Ecto neural progenitor cell (in vitro differentiated cells): ENCODE measurements at places on chromosomes 16 and 17.

GRCh38 chr17:5330981-5331380, 48.9 kb downstream of the RABEP1 start:
- DNase-seq: no peak

DNA sequence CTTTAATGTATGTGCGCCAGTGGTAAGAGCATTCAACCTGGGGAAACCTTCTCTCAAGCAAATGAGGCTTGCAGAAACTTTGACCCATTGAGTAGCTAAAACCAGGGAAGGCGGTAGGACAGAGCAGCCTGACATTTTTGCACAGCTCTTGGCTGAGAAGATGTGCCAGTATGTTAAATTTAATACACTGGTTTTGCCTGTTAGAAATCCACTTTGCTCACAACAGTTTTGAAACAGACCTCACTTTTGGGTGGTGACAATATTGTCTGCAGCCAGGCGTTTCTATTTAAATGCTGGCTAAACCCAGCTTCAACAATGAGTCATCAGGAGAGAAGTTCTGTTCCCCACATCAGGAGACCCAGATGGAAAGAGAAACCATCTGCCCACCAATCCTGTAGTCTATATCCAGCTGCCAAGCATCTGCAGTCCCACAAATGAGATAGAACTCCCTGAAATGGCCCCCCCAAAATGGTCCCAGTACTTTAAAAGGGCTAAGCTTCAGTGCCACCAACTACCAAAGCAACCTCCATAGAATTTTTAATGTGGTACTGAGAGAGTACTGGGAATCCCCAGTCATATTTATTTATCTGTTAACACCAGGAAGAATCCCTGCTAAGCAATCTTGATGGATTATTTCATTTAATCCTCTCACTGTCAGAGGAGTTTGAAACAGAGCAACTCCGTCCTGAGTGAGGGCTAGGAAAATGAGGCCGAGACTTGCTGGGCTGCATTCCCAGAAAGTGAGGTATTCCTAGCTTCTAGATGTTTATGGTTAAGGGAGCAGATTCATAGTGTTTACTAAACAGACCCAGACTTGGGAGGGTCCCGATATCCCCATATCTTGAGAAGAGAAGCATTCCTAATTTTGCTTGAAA, 29.0 kb upstream of the CLEC3A start:
- no peak for DNase-seq

- no peak for DNase-seq
These were observed 6.0 kb downstream of the DOC2A start for GRCh38 chr16:30004811-30005242.

GRCh38 chr17:42522798-42523278, 13.2 kb upstream of the NAGLU start:
- no peak for DNase-seq

- no peak for DNase-seq
These were observed 127.8 kb downstream of the GOSR1 start for GRCh38 chr17:30605027-30605426.
